A549 treated with Mapracorat at 1 μM for 4 hours (cell line): ENCODE measurements at places on chromosomes 1 and 21. TPM values are rescaled to one million over a fixed set of nuclear protein-coding genes. Genes with fewer than 3 reads are reported as not detected.

Gene C8A
- total RNA-seq, result not detected in 5 replicates

Gene ECM1
- 1.8 to 2.1 TPM (median 2.0 TPM) in 5 replicates for total RNA-seq

Gene CITED4
- total RNA-seq, result 53.4 to 113 TPM (median 98.2 TPM) in 5 replicates

Gene NID1
- 5.4 to 9.5 TPM (median 7.6 TPM) in 5 replicates for total RNA-seq

Gene KCNJ15
- 0.27 to 0.55 TPM (median 0.32 TPM) in 3 of 5 replicates, not detected in the others for total RNA-seq

Gene PADI2
- total RNA-seq, result 0.86 to 1.1 TPM (median 1.0 TPM) in 5 replicates

Gene SFN
- 503 to 710 TPM (median 599 TPM) in 5 replicates for total RNA-seq

Gene LCE3D
- total RNA-seq, result 1.7 to 2.7 TPM (median 2.3 TPM) in 5 replicates

Gene CELA3A
- not detected in 5 replicates for total RNA-seq

Gene DISC1
- total RNA-seq, result 0.10 to 0.24 TPM (median 0.19 TPM) in 5 replicates

Gene C4BPB
- 1.4 to 1.9 TPM (median 1.8 TPM) in 5 replicates for total RNA-seq

Gene HES5
- total RNA-seq, result not detected in 5 replicates

Gene HAO2
- total RNA-seq, result not detected in 5 replicates

Gene CDC20
- total RNA-seq, result 178 to 205 TPM (median 195 TPM) in 5 replicates

Gene PIGR
- total RNA-seq, result not detected in 5 replicates

Gene TTC34
- 0.01 to 0.07 TPM (median 0.05 TPM) in 5 replicates for total RNA-seq

Gene INAVA
- 36.4 to 50.4 TPM (median 46.3 TPM) in 5 replicates for total RNA-seq

Gene LCE3E
- 0.30 to 0.54 TPM in 2 of 5 replicates, not detected in the others for total RNA-seq

Gene SYTL1
- total RNA-seq, result 0.39 to 1.1 TPM (median 0.60 TPM) in 5 replicates

Gene COL24A1
- total RNA-seq, result 0.02 to 0.06 TPM (median 0.02 TPM) in 4 of 5 replicates, not detected in the other

Gene RCSD1
- 0.05 to 0.09 TPM (median 0.07 TPM) in 3 of 5 replicates, not detected in the others for total RNA-seq

Gene SPRR1B
- not detected in 5 replicates for total RNA-seq

Gene CLCA1
- total RNA-seq, result not detected in 5 replicates

Gene TMPRSS15
- total RNA-seq, result not detected in 5 replicates

Gene CDA
- 29.1 to 42.2 TPM (median 35.4 TPM) in 5 replicates for total RNA-seq

Gene PKP1
- 0.02 to 0.08 TPM (median 0.05 TPM) in 3 of 5 replicates, not detected in the others for total RNA-seq

Gene SPRR1A
- not detected in 5 replicates for total RNA-seq

Gene CFHR1
- 0.15 to 0.23 TPM in 2 of 5 replicates, not detected in the others for total RNA-seq

Gene CD5L
- total RNA-seq, result not detected in 5 replicates

Gene GPR61
- total RNA-seq, result not detected in 5 replicates

Gene CFAP57
- total RNA-seq, result 0.22 to 0.65 TPM (median 0.39 TPM) in 5 replicates

Gene DAB1
- not detected in 5 replicates for total RNA-seq

Gene RNU1-4
- total RNA-seq, result not detected in 5 replicates

Gene KRTAP19-1
- not detected in 5 replicates for total RNA-seq

Gene ASB17
- not detected in 5 replicates for total RNA-seq
